ENCODE measurements at places on chromosomes 11 and 22.

DNA sequence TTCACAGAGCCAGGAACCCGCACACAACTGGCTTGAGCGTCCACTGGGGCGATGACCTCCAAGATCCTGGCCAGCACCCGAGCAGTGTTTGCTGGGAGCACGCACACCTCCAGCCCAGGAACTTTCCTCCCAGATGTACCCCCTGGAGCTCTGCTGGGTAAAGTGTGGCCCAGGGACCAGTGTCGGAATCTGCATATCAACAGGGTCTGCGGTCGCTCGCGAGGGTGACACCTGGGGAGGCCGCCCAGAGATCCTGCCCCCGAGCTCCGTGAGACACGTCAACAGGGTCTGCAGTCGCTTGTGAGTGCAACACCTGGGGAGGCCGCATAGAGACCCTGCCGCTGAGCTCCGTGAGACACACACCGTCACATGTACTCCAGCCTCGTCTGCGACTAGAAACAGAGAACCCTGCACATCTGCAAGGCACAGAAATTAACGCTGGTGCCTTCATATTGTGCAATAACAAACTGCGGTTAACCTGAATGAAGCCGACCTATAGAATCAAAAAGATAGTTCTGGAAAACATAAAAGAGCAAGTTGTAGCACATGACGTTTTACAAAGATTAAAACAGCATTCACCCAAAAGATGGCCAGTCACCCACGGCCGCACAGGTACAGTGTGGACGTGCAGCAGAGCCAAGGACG is 172.4 kb downstream of the BRD1 start:
- no peaks in the 10 kb centered on the region for H3K27me3 ChIP-seq
- no peak overlapping the region for H3K4me3 ChIP-seq
- H3K27ac ChIP-seq = no peak overlapping the region
- no peaks in the 10 kb centered on the region for H3K4me1 ChIP-seq
- DNase-seq = no peak

DNA sequence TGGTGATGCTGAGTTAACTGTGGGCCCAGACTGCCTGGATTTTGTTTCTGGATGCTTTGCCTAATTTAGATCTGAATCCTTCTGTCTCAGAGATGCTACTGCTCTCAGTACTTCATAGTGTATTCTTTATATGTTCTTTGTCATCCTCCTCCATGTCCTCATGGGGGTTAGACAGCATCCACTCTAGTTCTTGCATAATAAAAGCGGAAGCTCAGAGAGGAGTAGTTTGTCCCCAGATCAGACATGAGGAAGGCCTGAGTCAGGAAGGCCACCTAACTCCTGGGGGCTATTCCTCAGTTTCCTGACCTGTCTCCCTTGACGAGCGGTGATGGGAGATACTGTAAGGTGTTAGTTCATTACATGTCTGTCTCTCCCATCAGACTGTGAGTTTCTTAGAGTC is 90.2 kb downstream of the SCN3B start:
- H3K27ac ChIP-seq = no peak overlapping the region
- no peak for DNase-seq
- no peaks in the 10 kb centered on the region for H3K36me3 ChIP-seq
- H3K27me3 ChIP-seq = no peaks in the 10 kb centered on the region
- peaks cover 13% of the 10 kb centered on the region for H3K4me1 ChIP-seq
- H3K4me3 ChIP-seq = no peak overlapping the region

DNA sequence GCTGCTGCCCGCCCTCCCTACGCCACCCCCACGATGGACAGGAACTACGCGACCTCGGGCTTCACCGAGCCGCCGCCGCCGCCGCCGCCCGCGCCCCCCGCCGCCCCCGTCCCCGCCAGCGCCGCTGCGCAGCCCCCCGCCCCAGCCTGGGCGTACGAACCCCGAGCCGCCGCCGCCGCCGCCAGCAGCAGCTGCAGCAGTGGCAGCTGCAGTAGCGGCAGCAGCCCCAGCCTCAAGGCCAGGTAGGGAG is 407 bp downstream of the QSER1 start:
- H3K4me3 ChIP-seq = peak overlapping the region; percentile 79
- H3K27ac ChIP-seq = peak overlapping the region; percentile 58
- DNase-seq = no peak
- no peaks in the 10 kb centered on the region for H3K36me3 ChIP-seq
- no peaks in the 10 kb centered on the region for H3K27me3 ChIP-seq
- peaks cover 2% of the 10 kb centered on the region for H3K4me1 ChIP-seq

- H3K36me3 ChIP-seq = no peaks in the 10 kb centered on the region
- H3K27ac ChIP-seq = no peak overlapping the region
- H3K4me1 ChIP-seq = no peaks in the 10 kb centered on the region
- no peak overlapping the region for H3K4me3 ChIP-seq
Observed at GRCh38 chr11:57399972-57400578, 9.6 kb upstream of the PRG2 start.

GRCh38 chr11:34599406-34599945 is 21.4 kb upstream of the EHF start:
- DNase-seq = peak; percentile 79
- peak overlapping the region; percentile 47 for H3K27ac ChIP-seq
- H3K4me1 ChIP-seq = peaks cover 19% of the 10 kb centered on the region
- H3K27me3 ChIP-seq = no peaks in the 10 kb centered on the region
- no peaks in the 10 kb centered on the region for H3K36me3 ChIP-seq

- H3K27me3 ChIP-seq = peaks cover 42% of the 10 kb centered on the region
- H3K4me3 ChIP-seq = no peak overlapping the region
- H3K27ac ChIP-seq = no peak overlapping the region
Observed at GRCh38 chr11:119641983-119642745, 86.8 kb downstream of the NECTIN1 start.

GRCh38 chr11:60334005-60334620 is 7.1 kb downstream of the MS4A6E start:
- H3K27me3 ChIP-seq = no peaks in the 10 kb centered on the region
- H3K36me3 ChIP-seq = no peaks in the 10 kb centered on the region
- no peak overlapping the region for H3K4me3 ChIP-seq
- H3K27ac ChIP-seq = no peak overlapping the region

DNA sequence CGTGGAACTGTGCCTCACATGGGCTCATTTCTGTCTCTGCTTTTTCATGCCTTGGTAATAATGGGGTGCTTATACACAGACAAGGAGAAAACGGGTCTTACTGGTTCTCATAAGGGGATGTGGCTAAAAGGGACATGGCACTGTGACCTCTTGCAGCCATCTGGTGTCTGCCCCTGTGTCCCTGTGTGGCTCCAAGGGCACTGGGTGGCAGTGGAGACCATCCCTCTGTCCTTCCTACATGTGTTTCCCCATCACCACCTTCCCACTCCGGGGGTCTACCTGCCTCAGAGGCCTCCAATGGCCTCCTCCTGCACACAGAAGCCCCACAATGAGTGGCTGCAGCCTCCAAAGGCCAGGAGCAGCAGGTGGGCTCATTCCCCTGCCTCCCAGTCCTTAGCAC is 221.2 kb downstream of the CEP164 start:
- H3K27ac ChIP-seq = no peak overlapping the region
- H3K4me3 ChIP-seq = no peak overlapping the region
- no peak for DNase-seq
- H3K27me3 ChIP-seq = peaks cover 9% of the 10 kb centered on the region
- no peaks in the 10 kb centered on the region for H3K36me3 ChIP-seq

DNA sequence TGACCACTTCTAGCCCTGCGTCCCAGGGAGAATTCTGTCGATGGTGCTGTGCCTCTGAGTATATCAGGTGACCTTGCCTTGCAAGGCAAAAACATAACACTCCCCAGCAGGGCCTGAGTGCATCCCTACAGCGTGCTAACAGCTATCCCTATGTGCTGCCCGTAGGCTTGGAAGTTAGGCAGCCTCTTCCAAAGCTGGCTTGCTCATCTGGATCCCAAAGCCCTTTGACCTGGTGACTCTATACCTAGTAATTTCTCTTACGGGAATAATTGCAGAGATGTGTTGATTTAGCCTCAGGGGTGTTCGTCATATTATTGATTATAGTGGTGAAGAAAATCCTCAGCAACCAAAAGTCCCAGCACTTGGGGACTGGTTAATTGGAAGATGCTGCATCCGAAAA is 32.6 kb upstream of the CRYBB3 start:
- no peaks in the 10 kb centered on the region for H3K27me3 ChIP-seq
- DNase-seq = no peak
- no peaks in the 10 kb centered on the region for H3K4me1 ChIP-seq
- no peak overlapping the region for H3K27ac ChIP-seq
- no peaks in the 10 kb centered on the region for H3K36me3 ChIP-seq

DNA sequence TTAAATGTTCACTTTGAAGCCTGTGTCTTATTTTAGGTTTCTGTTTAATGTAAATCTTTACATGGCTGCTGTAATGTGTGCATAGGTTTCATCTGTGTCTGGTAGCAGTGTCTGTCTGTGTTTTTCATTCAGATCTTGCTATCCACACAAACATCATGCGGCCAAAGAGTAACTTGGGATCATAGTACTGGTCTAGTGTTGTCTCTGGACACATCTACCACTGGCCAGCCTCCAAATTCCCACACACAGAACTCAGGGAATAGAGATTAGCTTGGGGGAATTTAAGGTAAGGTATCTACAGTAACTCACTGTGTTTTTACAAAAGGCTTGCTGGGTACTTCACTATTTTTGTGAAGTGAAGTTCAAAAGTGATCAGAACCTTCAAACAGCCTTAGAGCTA is 32.1 kb upstream of the ZNF143 start:
- no peak overlapping the region for H3K4me3 ChIP-seq
- peaks cover 47% of the 10 kb centered on the region for H3K36me3 ChIP-seq
- no peaks in the 10 kb centered on the region for H3K27me3 ChIP-seq
- no peak for DNase-seq

DNA sequence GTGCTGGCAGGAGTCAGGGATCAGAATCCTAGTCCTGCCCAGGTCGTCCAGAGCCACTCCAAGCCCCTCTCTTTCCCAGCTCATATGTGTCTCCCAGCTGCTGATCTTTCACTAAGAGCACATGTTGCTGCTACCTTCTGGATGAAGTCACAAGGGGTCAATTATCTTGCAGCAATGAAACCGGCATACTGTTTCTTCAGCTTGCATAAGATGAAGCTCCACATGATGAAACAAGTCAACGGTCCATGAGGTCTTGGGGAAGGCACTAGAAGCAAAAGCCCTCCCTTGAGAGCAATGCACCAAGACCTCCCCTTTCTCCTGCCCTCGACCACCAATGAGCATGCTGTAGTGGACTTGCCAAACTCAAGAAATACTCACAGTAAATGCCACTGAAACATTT is 148.9 kb downstream of the TENM4 start:
- H3K4me3 ChIP-seq = no peak overlapping the region
- H3K36me3 ChIP-seq = peaks cover 5% of the 10 kb centered on the region
- no peaks in the 10 kb centered on the region for H3K4me1 ChIP-seq
- no peak overlapping the region for H3K27ac ChIP-seq
- no peak for DNase-seq

- peak; percentile 71 for DNase-seq
- no peaks in the 10 kb centered on the region for H3K4me1 ChIP-seq
- no peaks in the 10 kb centered on the region for H3K36me3 ChIP-seq
- no peak overlapping the region for H3K27ac ChIP-seq
- H3K27me3 ChIP-seq = peaks cover 53% of the 10 kb centered on the region
Observed at GRCh38 chr11:13955971-13956421, 6.5 kb upstream of the SPON1 start.
